Right lung (tissue), 10 donors: ENCODE measurements at places on chromosomes 16 and 17.

DNA sequence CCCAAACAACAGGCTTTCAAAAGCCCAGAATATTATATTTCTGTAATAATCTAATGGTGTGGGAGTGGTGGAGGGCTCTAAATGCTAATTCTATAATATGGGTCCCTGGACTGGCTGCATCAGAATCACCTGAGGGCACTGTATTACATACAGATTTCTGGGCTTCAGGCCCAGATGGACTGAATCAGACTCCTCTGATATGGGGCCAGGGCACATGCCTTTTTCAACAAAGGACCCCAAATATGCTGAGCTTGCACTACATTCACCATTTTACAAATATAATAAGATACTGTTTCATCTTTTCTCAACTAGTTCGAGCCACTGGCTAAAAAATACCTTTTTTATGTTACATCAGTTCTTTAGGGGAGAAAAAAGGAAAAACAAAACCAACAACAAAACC, 309.7 kb downstream of the MAP2K6 start:
- DNase-seq: no peak

- DNase-seq: no peak
These were observed 24.3 kb downstream of the CCL4 start for GRCh38 chr17:36127911-36128310.

- DNase-seq: no peak
These were observed 159.4 kb downstream of the ZNF423 start for GRCh38 chr16:49696414-49697101.

DNA sequence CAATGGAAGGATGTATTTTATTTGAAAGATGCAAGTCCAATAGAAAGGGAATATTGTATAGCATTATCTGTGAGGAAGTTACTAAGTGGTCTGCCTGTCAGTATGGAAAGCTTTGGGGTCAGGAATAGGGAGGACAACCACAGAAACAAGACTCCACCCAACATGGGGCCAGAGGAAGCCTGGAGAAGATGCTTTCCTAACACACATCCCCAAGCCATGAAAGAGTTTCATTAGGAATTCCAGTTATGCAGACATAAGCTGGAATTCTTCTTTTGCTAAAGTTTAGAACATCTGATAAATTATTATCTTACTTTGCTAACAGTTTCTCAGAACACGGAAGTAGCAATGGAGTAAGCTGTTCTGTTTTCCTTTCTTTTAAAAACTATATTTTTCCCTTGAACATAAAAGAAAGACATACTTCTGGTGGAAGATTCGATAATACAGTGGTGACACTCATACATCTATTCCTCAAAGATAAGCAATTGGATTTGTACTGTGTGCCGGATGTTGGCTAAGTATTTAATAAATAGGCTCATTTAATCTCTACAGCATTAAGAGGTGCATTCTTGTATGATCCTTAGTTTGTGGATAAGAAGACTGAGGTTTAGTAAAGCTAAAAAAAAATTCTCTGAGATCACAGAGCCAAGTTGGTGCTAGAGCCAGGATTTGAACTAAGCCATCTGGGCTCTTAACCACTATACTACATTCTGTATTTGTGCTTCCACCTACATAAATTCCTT, 51.0 kb upstream of the GAS7 start:
- DNase-seq: no peak

DNA sequence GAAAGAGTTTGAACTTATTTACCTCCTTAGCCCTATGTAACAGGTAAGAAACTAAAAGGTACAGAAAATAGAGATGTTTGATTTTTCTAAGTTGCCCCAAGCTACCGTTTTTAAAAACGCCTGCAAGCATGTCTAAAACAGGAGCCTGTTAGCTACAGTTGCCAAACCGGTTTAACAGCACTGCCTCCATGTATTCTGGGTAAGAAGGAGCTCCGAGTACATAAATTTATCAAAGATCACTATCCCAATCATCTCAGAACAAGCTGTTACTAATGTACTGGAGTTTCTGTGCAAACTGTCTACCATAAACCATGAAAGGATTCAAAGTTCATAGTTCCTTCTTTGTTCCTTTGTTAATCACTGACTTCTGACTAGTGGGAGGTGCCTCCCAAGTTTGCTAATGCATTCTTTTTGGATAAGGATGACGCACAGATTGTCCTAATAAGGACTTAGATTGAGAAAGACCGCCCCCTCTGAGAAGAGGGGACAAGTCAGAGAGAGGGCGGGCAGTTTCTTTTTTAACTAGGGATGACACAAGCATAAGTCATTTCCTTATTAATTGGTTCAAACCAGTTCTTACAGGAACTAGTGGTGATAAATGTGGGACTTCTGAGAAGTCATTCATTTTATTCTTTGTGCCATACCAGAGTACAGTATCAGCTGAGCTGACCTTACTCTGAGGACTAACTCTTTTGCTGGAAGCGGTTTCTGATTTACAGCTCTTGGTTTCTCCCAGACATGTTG, 55.3 kb downstream of the TUBD1 start:
- peak; percentile 96 for DNase-seq

DNA sequence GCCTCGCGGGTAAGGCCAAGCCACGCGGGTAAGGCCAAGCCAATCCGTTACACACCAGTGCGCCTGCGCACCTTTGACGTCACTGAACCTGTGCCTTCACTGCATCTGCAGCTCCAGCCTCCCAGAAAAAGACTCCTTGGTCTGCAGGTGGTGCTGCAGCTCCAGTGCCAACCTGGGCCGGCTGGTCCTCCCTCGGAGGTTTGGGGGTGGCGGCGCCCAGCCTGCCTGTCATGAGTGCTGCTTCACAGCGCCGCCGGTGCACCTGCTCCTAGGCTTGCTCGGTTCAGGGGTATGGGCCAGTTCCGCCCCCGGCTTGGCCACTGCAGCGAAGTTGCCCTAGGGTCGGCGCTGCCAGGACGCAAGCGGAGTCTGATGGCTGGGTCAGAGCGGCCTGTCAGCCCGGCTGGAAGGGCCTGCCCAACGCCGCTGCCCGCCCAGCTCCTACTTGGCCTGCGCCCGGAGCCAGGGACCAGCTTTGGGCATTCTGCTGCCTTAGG, 146.6 kb downstream of the USP22 start:
- no peak for DNase-seq

DNA sequence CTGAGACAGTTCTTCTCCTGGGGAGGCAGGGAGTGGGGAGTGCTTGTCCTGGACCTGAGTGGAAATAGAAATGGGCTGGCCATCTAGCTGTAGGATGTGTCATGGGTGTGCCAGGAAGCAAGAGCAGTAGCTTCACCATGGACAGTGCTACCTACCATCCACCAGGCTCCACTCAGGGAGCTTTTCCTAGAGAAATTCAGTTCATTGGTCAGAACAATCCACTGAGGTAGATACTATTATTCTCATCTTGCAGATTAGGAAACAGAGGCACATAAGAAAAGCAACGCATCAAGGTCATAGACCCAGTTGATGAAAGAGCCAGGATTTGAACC, 372.0 kb downstream of the SLC39A11 start:
- no peak for DNase-seq

- no peak for DNase-seq
These were observed 15.9 kb upstream of the SMG1 start for GRCh38 chr16:18942061-18942460.

DNA sequence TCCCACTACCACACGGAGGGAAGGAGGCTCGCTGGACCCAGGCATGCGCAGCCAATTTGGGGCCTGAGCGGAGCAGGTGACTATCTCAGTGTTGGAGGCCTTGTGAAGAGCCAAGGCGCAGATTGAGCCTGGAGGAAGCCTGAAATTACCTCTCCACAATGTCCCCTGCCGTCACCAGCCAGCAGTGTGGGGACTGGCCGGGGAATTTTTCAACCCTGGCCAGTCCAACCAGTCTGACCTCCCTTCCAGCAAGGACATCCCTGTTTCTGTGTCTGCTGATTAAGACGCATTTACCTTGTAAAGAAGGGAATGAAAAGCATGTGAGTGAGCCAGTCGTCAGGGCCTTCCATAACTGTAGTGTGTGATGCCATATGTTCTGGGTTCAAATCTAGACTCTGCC, 198.1 kb upstream of the IRX3 start:
- no peak for DNase-seq

DNA sequence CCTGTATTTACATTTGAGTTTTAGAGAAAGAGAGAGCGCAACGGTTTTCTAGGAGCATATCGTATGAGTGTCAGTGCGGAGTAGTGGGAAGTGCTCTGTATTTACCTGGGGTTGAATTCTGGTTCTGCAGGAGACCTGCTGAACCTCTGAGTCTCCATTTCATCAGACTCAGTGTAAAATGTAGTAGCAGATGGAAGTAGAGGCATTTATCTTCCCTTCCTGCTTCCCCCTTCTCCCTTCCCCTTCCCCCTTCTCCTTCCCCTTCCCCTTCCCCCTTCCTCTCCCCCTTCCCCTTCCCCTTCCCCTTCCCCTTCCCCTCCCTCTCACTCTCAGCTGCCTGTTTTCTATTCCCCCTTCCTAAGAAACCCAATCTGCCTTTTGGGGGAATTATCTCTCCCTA, 426.9 kb downstream of the NPIPA7 start:
- no peak for DNase-seq

DNA sequence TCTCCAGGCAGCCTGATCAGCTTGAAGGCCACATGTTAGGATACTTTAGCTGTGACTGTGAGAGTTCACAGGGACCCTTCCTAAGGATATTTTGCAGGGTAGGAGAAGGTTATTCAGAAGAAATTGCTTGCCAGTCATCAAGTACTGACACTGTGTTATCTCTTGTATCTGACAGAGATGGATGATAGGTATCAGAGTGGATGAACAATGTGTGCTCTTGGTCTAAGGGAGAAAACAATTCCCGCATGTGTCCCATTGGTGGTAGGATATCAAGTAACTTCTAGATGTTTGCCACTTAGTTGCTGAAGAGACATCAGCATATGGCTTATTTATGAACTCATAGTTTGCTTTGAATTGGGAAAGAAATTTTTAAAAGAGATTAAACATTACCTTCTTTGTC, 219.3 kb downstream of the SPECC1 start:
- no peak for DNase-seq

DNA sequence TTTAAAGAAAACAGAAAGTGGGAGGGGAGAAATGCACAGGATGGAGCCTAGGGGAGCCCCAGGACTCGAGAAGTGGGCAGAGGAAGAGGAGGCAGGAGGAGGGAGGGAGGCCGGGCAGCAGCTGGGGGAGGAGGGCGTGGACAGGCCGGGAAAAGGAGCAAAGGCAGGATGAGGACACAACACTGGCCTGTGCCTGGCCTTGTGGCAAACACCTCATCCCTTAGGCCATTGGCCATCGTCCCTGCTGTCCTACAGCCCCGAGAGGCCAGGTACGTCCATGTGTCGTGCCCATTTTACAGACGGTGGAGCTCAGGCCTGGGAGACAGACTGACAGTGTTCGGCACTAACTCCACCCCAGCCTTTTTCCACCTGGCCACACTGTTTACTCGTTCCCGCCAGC, 15.9 kb downstream of the JPH3 start:
- no peak for DNase-seq

DNA sequence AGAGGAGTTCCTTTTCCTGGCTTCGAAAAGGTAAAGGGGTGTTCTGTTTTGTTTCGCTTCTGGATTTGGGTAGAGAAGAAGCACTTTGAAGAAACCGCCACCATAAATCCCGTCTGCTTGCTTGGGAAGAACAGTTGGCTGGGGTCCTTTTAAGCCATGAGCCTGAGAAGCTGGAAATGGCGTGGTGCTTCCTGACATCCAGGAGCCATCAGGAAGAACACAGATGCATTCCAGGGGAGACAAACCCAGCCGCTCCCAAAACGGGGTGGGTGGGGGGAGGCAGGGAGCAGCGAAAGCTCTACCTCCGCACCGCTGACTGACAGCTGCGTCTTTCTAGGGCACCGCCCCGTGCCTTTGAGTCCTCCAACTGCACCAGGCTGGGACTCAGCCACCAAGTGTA, 91.6 kb downstream of the ZDHHC7 start:
- DNase-seq: no peak

- DNase-seq: no peak
These were observed 1.8 kb downstream of the SGF29 start for GRCh38 chr16:28555561-28555960.

DNA sequence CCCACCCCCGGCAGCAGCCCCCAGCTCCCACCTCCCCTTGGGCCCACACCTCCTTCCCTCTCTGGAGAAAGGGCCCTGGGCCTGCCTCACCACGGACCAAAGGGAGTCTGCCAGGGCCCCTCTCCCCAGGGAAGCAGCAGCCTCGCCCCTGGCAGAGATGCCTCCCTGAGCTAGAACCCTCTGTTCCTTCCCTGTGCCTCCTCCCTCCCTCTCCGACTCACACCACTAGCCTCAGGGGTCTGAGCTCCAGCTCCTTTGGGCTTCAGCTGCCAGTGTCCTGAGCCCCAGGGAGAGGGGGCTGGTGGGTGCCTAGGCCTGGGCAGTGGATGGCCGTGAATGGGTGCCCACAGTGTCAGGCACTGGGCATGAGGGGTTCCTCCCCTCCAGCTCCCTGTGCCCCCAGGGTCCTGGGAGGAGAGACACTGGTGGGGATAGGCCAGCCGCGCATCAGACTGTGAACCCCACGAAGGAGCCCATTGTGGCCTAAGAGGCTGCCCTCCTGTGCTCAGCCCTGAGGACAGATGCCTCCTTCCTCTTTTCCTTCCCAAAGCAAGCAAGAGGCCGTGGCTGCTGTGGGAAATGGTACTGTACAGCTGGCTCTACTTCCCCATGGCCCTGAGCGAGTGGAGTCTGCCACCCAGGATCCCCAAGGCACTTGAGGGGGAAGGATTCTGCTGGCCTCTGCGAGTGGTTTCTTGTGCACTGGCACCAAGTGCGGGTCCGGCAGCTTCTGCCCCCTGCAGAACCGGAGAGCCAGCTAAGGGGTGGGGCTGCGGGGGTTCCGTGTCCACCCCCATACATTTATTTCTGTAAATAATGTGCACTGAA, 20.7 kb downstream of the MMP15 start:
- DNase-seq: no peak

GRCh38 chr16:81636298-81636993, 142.6 kb upstream of the PLCG2 start:
- no peak for DNase-seq

- DNase-seq: no peak
These were observed 29.0 kb downstream of the ZC3H18 start for GRCh38 chr16:88599092-88599733.

DNA sequence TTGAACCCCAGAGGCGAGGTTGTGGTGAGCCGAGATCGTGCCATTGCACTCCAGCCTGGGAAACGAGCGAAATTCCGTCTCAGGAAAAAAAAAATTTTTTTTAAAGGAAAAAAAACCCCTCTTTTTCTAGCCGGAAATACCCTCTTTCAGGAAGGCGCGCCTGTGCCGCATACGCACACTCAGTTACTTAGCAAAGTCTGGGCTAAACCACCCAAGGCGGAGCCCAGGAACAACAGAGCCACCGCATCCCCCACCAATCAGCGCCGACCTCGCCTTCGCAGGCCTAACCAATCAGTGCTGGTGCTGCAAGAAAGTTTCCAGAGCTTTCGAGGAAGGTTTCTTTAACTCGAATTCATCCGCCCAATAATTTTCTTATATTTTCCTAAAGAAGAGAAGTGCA, 510.4 kb downstream of the KCNJ18 start:
- no peak for DNase-seq

GRCh38 chr16:72262711-72263110, 90.8 kb upstream of the PMFBP1 start:
- DNase-seq: no peak

- no peak for DNase-seq
These were observed 188.3 kb downstream of the IRX3 start for GRCh38 chr16:54098247-54098646.

GRCh38 chr16:57803134-57803990, 1.1 kb upstream of the KIFC3 start:
- peak; percentile 77 for DNase-seq

- no peak for DNase-seq
These were observed 40.0 kb upstream of the CDC42EP4 start for GRCh38 chr17:73351764-73352163.
